Iris pigment epithelial cell (primary cell): ENCODE measurements at places on chromosomes 16 and 17.

GRCh38 chr17:27531469-27531961, 75.3 kb downstream of the KSR1 start:
- no peak for DNase-seq

DNA sequence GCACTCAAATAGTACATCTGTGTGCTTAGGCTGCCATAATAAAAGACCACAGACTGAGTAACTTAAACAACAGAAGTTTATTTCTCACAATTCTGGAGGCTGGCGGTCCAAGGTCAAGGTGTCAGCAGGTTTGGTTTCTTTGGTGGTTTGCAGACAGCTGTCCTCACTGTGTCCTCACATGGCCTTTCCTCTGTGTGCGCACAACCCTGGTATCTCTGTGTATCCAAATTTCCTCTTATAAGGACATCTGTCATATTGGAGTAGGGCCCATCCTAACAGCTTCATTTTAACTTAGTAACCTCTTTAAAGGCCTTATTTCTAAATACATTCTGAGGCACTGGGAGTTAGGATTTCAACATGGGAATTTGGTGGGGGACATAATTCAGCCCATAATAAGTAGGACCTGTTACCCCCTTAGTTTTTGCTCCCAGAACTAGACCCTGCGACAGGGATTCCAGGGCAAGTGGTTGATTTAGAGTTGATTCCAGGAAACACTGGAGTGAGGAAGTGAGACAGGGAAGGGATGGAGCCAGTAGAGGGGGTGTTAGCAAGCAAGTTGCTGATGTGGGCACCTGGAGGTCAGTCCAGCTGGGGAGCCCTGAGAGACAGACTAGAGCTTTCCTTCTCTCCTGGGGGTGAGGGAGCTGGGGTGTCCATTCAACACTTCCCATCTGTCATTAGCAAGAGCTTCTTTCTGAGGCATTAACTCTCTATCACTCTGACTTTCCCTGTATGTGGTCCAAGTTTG, 10.9 kb upstream of the ALKBH5 start:
- no peak for DNase-seq

DNA sequence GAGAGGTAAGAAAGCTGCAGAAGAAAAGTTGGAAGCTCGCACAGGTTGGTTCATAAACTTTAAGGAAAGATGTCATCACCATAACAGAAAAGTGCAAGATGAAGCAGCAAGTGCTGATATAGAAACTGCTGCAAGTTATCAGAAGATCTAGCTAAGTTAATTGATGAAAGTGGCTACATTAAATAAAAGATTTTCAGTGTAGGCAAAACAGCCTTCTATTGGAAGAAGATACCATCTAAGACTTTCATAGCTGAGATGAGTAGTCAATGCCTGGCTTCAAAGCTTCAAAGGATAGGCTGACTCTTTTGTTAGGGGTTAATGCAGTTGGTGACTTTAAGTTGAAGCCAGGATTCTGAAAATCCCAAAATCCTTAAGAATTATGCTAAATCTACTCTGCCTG, 24.0 kb downstream of the CYLD start:
- no peak for DNase-seq

DNA sequence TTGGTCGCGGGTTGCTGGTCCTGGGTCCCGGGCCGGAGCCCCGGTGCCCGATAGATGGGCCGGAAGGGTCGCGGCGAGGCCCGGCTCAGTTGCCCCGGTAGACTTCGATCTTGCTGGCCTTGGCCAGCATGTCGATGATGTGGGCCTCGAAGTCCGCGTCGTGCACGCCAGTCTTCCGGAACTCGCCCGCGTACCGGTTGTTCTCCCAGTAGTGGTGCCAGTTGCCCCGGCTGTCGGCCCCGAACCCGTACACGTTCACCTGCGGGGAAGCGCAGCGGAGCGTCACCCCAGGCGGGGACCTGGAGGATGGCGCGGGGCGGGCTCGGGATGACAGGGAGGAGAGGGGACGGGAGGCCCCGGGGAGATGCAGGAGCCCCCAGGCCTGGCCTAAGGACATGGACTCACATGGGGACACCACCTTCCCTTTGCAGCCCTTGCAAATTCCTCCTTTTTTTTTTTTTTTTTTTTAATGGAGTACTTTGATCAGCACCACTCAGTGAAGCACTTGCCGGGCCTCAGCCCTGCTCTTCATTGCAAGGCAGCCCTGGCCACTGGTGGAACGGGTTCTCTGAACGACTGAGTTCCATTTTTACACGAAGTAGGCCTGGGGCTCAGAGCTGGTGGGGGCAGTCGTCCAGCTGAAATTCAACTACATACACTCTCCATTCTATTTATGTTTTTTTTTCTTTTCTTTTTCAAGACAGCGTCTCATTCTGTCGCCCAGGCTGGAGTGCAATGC, 35.1 kb downstream of the DDX19A start:
- DNase-seq, result no peak

- DNase-seq, result no peak
Measured at GRCh38 chr16:87451563-87452210, 41.1 kb downstream of the ZCCHC14 start.

DNA sequence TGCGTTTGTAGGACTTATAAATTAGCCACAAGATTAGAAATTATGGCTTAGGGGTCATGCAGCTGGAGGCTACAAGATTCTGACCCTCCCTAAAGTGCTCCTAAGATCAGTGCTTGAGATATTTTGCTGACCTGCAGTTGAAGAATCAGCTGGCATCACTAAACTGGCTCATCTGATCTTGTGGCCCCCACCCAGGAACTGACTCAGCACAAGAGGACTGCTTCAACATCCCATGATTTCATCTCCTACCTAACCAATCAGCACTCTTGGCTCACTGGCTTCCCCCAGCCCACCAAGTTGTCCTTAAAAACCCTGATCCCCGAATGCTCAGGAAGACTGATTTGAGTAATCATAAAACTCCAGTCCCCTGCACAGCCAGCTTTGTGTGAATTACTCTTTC, 86.4 kb upstream of the ERCC4 start:
- DNase-seq, result no peak

GRCh38 chr17:61545335-61545938, 45.6 kb downstream of the NACA2 start:
- DNase-seq, result no peak

DNA sequence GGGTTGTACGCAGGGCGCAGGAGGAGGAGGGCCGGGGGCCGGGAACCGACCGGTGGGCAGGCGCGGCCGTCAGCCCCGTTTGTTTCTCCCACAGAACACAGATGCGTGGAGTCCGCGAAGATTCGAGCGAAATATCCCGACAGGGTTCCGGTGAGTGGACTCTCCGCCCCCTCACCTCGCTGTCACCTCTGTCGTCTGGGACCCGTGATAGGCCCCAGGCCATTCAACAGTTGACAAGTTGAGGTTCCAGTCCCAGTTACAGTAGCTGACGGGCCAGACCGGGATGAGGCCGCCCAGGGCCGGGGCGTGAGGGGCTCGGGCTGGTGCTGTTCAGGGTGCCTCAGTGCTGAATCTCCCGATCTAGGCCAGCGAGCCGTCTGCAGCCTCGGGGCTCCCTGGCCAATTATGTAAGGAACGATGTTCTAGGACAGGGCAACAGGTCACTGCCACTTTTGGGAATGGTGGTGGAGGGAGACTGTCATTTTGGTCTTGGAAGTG, 628 bp downstream of the GABARAPL2 start:
- peak; percentile 15 for DNase-seq

DNA sequence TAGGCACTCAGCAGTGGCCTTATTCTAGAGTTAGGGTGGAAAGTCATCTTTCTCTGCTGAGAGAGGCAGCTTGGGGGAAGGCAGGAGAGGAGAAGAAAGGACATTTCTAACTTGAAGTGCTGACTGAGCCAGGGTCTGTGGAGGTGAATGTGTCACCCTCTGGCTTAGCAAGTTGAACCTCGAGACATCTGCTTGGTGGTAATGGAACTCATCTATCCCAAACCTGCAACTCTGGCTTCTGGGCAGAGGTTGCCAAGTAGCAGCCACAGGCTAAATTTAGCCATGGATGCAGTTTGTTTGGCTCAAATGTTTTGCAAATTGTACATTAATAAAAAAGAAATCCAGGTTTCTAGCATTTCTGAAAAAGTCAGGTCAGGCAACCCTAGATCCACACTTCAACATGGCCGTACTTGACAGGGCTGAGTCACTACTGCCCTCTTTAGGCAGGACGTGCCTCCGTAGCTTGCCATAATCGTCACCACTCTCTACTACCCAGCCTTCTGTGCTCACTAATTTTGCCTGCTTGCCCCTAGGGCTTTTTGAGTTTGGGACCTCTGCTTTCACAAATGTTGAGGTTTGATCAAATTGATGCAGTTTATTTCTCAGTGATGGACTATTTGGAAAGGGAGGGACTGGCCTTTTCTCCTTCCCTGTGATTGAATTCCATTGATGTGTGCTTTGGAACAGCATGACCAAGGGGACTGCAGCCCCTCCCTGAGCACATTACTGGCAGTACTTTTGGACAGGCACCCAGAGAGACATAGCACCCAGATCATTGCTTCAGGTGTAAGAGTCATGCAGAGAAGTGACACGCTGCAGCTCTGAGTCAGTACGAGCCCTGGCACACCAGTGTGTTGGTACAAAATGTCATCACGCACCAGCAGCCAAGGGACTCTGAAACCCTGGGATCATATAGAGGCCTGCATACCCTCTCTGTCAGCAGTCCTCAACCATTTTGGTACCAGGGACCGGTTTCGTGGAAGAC, 5.2 kb downstream of the CDH13 start:
- peak; percentile 49 for DNase-seq

GRCh38 chr16:28140788-28141618, 70.8 kb downstream of the XPO6 start:
- DNase-seq, result no peak

- no peak for DNase-seq
Measured at GRCh38 chr16:10731790-10732189, 11.9 kb upstream of the NUBP1 start.

GRCh38 chr16:22375117-22375962, 921 bp upstream of the CDR2 start:
- peak; percentile 20 for DNase-seq

DNA sequence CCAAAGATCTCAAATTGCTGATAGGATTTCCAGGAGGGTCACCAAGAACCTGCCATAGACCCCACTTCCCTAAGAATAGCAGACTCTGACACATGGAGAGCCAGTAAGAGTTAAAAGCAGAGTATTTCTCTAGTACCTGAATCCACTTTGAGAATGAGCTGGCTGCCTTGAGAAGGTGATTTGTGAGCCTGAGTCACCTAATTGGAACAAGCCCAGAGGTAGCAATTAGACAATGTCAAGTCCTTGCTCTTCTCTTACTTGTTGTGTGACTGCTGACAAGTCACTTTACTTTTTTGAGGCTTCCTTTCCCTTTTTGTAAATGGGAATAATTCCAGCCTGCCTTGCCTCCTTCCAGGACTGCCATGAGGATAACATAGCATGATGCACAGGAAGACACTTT, 76.1 kb upstream of the ASIC2 start:
- no peak for DNase-seq

GRCh38 chr16:48435906-48436305, 50.7 kb upstream of the SIAH1 start:
- no peak for DNase-seq

- no peak for DNase-seq
Measured at GRCh38 chr17:46901291-46901690, 21.7 kb upstream of the GOSR2 start.

GRCh38 chr17:71976011-71976649, 144.7 kb upstream of the SOX9 start:
- peak; percentile 96 for DNase-seq

DNA sequence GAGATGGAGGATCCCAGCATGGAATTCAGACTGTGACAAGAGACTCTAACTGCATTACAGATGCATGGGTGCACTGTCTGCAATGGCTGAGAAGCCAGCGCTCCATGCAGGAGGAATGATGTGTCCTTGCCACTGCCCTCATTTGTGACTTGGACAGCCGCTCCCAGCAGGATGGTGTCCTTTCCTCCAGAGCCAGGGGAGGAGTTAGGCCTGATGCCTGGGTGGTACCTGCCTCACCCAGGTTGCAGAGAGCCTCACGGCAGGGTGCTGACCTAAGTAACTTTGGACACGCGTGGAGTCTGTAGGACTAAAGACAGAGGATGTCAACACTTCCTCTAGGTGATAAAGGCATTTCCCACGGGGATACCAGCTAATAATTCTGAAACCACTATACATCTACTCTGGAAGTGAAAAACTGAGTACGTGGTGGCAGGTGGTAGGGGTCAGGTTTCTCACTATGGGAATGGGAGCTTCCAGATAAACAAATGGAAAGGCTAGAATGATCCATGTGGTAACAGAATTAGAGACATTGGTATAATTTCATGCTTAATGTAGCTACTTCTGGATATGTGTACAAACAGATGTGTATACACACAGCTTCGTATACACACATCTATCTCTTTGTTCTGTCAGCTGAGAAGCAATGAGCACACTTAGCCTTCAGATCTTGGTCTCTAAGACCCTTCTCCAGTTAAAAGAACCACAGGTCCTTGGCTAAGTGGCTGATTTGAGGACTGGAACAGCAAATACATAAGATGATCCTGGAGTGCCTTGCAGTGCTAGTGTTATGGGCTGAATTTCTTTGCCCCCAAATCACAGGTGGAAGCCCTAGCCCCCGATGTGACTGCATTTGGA, 13.7 kb upstream of the CSNK1D start:
- no peak for DNase-seq

GRCh38 chr17:63716426-63716825, 16.5 kb upstream of the LIMD2 start:
- no peak for DNase-seq

GRCh38 chr17:39598047-39598481, 9.7 kb downstream of the NEUROD2 start:
- DNase-seq, result no peak

GRCh38 chr16:61887903-61888302, 148.3 kb downstream of the CDH8 start:
- peak; percentile 34 for DNase-seq

- no peak for DNase-seq
Measured at GRCh38 chr16:11744075-11744470, 1.4 kb upstream of the TXNDC11 start.

DNA sequence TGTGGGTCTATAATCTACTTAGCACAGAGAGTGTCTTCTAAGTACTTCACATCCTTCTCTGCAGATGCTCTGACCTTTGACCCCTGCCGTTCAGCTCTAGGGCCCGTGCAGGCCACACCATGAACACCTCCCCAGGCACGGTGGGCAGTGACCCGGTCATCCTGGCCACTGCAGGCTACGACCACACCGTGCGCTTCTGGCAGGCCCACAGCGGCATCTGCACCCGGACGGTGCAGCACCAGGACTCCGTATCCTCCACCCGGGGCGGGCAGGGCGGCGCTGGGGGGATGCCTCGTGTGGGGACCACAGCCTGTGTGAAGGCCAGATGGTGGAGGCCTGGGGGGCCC, 686 bp downstream of the MLST8 start:
- DNase-seq, result no peak

DNA sequence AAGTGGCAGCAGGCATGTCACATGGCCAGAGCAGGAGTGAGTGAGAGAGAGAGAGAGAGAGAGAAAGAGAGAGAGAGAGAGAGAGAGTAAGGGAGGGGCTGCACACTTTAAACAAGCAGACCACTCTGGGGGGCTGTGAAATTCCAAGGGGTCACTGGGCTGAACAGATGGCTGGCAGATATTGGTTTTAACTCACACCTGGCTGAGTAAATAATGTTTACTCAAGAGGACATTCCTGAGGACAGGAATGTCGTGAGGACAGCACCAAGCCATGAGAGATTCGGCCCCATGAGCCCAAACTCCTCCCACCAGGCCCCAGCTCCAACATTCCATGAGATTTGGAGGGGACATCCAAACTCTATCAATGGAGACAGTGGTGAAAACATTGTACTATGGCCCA, 269.7 kb downstream of the CBLN1 start:
- DNase-seq, result no peak
